ENCODE measurements at places on chromosomes 7 and 10. TPM values are rescaled to one million over a fixed set of nuclear protein-coding genes. Genes with fewer than 3 reads are reported as not detected.
A peak's percentile ranks its signal among the peaks of the same experiment; 100 is the strongest.

DNA sequence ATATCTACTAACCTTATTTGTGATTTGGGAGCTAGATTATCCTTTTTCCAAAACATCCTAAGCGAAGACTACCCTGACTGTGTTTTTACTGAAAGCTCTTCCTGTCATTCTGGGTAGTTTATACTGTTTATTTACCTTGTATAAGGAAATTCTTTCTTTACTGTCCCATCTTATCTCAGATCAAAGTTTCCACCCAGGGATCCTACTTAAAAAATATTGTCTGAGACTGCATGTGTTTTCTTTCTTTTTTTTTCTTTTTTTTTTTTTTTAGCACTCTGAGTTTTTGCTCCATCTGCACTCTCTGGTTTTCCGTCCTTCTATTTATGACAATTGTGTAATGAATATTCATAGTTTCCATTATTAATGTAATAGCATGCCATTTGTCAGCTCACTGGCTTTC, 26.5 kb downstream of the CDK14 start:
- no peaks in the 10 kb centered on the region for H3K36me3 ChIP-seq
- no peak for DNase-seq
- no peak overlapping the region for H3K27ac ChIP-seq
- no peaks in the 10 kb centered on the region for H3K27me3 ChIP-seq
- peaks cover 33% of the 10 kb centered on the region for H3K4me1 ChIP-seq

- no peaks in the 10 kb centered on the region for H3K36me3 ChIP-seq
- DNase-seq = no peak
Observed at GRCh38 chr10:30432622-30433305, 1.2 kb upstream of the MAP3K8 start.

DNA sequence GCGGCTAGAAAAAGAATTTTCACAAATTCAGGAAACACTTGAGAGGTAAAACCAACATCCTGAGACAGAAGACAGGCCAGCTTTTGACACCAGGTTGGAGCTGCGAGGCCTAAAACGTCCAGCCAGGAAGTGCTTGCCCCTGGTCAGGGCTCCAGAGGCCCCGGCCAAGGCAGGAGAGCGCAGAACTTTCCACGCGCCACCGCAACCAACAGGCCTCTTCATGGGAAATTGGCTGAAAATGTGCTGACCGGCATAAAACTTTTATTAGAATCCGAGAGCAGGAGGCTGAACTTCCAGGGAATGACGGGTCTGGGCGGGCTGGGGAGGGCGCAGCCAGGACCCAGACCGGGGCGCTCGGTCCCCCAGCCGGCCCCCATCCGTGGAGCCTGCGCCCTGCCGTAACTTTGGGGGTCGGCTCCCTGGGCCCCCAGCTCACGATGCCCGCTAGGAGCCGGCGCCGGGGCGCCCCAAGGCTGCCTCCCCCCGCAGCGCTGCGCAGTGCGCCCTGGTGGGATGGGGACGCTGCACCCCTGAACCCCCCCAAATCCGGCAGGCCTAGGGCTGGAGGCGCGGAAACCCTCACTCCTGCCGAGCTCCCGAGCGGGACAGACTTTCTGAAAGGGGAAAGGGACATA, 414.0 kb upstream of the MKI67 start:
- peaks cover 20% of the 10 kb centered on the region for H3K4me1 ChIP-seq
- peaks cover 63% of the 10 kb centered on the region for H3K27me3 ChIP-seq
- H3K4me3 ChIP-seq = no peak overlapping the region
- peak; percentile 31 for DNase-seq
- no peaks in the 10 kb centered on the region for H3K36me3 ChIP-seq

- DNase-seq = no peak
- H3K27me3 ChIP-seq = no peaks in the 10 kb centered on the region
- H3K4me3 ChIP-seq = no peak overlapping the region
- no peaks in the 10 kb centered on the region for H3K36me3 ChIP-seq
Observed at GRCh38 chr10:3476640-3477448, 304.3 kb upstream of the PITRM1 start.

DNA sequence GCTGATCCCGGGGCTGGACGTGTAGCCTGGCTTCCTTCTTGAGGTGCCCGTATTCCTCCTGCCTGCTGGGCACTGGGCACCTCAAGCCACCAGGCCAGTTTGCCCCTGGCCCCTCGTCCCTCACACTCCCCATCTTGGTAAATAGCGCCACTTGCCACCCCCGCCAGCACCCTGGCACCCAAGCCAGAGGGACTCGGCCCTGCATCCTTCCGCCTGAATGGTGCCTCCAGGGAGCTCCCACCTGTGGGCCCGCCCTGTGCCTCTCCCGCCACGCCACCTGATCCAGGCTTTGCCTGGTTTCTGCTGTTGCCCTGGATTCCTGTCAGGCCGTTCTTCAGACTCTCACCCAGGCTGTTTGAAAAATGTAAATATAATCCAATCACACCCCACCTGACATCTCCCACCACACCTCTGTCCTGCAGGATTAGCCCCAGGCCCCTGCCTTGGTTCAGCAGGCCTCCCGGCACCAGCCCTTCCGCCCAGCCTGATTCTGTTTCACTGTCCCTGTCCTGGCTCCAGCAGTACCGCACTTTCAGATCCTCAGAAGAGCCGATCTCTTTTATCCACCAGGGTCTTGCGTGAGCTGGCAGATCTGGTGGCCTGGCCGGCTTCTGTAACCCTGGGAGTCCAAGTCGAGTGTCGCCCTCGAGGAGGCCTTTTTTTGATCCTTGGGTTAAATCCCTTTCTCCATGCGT, 33.8 kb downstream of the WIPI2 start:
- no peaks in the 10 kb centered on the region for H3K36me3 ChIP-seq
- DNase-seq = no peak
- H3K4me3 ChIP-seq = no peak overlapping the region
- H3K27ac ChIP-seq = peak overlapping the region; percentile 95

- H3K27ac ChIP-seq = no peak overlapping the region
- no peaks in the 10 kb centered on the region for H3K4me1 ChIP-seq
- no peaks in the 10 kb centered on the region for H3K36me3 ChIP-seq
- no peak overlapping the region for H3K4me3 ChIP-seq
- DNase-seq = peak; percentile 34
- H3K27me3 ChIP-seq = no peaks in the 10 kb centered on the region
Observed at GRCh38 chr10:84026821-84027257, 112.5 kb upstream of the GHITM start.

- H3K27me3 ChIP-seq = no peaks in the 10 kb centered on the region
- no peak for DNase-seq
Observed at GRCh38 chr7:139901056-139901795, 72.2 kb downstream of the TBXAS1 start.

DNA sequence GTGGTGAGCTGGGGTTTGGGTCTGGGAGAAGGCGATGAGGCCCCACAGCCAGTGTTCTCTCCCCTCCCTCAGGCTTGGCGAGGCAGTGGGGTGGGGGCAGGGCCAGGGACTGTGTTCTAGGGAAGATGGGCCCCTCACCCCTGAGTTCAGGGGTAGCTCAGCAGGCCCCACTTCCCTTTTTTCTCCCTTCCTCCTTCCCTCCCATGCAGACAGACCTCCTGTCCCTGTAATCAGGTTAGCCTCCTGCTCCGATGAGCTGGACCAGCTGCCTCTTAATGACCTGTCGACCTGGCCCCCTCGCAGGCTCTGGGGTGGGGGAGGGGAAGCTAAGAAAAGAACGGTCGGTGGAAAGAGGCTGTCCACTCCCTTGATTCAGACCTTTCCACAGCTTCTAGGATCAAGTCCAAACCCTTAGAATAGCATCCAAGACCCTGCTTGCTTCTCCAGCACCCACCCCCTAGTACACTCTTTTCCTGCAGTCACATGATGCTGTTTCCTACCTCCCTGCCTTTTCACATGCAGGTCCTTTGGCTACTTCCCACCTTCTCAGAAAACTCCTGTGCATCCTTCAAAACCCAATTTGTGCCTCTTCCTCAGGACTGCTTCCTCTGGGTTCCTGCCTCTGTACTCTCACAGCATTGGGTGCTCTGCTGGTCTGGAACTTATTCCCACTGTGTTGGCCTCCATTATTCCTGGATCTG, 64.1 kb downstream of the ZMIZ1 start:
- no peaks in the 10 kb centered on the region for H3K36me3 ChIP-seq
- H3K27ac ChIP-seq = peak overlapping the region; percentile 40
- H3K4me1 ChIP-seq = peaks cover 62% of the 10 kb centered on the region
- DNase-seq = no peak
- H3K27me3 ChIP-seq = no peaks in the 10 kb centered on the region

- no peak for DNase-seq
- no peaks in the 10 kb centered on the region for H3K27me3 ChIP-seq
- H3K4me3 ChIP-seq = no peak overlapping the region
Observed at GRCh38 chr7:105250706-105251105, 138.0 kb downstream of the SRPK2 start.

- no peak overlapping the region for H3K4me3 ChIP-seq
- no peaks in the 10 kb centered on the region for H3K36me3 ChIP-seq
- DNase-seq = no peak
- no peaks in the 10 kb centered on the region for H3K27me3 ChIP-seq
- H3K4me1 ChIP-seq = peaks cover 4% of the 10 kb centered on the region
Observed at GRCh38 chr10:125802131-125802530, 20.9 kb downstream of the UROS start.

DNA sequence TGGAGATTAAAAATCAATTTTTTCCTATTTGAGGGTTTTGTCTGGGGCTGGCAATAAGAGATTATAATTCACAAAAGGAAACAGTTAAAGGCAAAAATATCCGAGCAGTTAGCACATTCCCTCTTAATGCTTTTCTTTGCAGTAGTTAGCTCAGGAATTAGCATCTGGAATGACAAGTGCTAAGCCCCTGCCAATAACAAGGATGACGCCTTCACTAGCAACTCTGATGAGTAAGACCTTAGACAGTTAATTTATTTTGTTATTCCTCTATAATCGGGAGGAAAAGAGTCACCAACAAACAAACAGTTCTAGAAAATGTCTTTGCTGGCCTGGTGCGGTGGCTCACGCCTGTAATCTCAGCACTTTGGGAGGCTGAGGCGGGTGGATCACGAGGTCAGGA, 151.3 kb downstream of the TRIL start:
- DNase-seq = no peak
- no peaks in the 10 kb centered on the region for H3K27me3 ChIP-seq

Gene SLC16A12
- 5.7 TPM for total RNA-seq

Gene HOXA4
- 1.4 TPM for total RNA-seq

Gene CNPY1
- not detected for total RNA-seq

Gene PDZD7
- total RNA-seq = 6.0 TPM

Gene CFAP69
- 4.3 TPM for total RNA-seq

Gene MYH16
- 0.13 TPM for total RNA-seq

Gene CALD1
- total RNA-seq = 219 TPM

Data from hepatocyte (in vitro differentiated cells).